ENCODE measurements at places on chromosomes 6 and 20. TPM values are rescaled to one million over a fixed set of nuclear protein-coding genes. Genes with fewer than 3 reads are reported as not detected.

HLA-G gene
- total RNA-seq, result 1.2 TPM

GPLD1 gene
- 1.1 TPM for total RNA-seq

TPD52L1 gene
- total RNA-seq, result 14.9 TPM

AVP gene
- total RNA-seq, result not detected

DCBLD1 gene
- 5.7 TPM for total RNA-seq

FERMT1 gene
- total RNA-seq, result 1.8 TPM

CCDC28A gene
- total RNA-seq, result 6.7 TPM

PPP1R14C gene
- 90.7 TPM for total RNA-seq

OR12D3 gene
- not detected for total RNA-seq

ATP6V1G2 gene
- total RNA-seq, result 1.7 TPM

RIPPLY2 gene
- not detected for total RNA-seq

ZDHHC14 gene
- total RNA-seq, result 22.1 TPM

MYH7B gene
- 134 TPM for total RNA-seq

C20orf141 gene
- total RNA-seq, result not detected

SPDEF gene
- total RNA-seq, result not detected

RNGTT gene
- 9.2 TPM for total RNA-seq

GRM1 gene
- 0.31 TPM for total RNA-seq

DOK5 gene
- 17.2 TPM for total RNA-seq

HSPA1A gene
- 167 TPM for total RNA-seq

TRIM31 gene
- not detected for total RNA-seq

PBOV1 gene
- not detected for total RNA-seq

PTCHD4 gene
- 0.49 TPM for total RNA-seq

GFOD1 gene
- 54.0 TPM for total RNA-seq

TFAP2A gene
- total RNA-seq, result 0.53 TPM

RAD21L1 gene
- total RNA-seq, result not detected

MCCD1 gene
- total RNA-seq, result not detected

GTF2H4 gene
- 22.4 TPM for total RNA-seq

SLC22A3 gene
- 0.76 TPM for total RNA-seq

MUC21 gene
- not detected for total RNA-seq

CENPB gene
- total RNA-seq, result 92.7 TPM

COL9A3 gene
- total RNA-seq, result 5.5 TPM

TRAPPC3L gene
- total RNA-seq, result 0.32 TPM

PRKN gene
- 20.2 TPM for total RNA-seq

SOX4 gene
- 4.8 TPM for total RNA-seq

KCNK15 gene
- total RNA-seq, result 1.3 TPM

VSTM2L gene
- total RNA-seq, result 120 TPM

SNX3 gene
- 265 TPM for total RNA-seq

PARD6B gene
- 3.3 TPM for total RNA-seq

KHDRBS2 gene
- not detected for total RNA-seq

WDR27 gene
- 13.6 TPM for total RNA-seq

EYS gene
- not detected for total RNA-seq

PRR3 gene
- total RNA-seq, result 4.7 TPM

Measured in right cardiac atrium (tissue), 5 donors.